Liver (tissue), 10 donors: ENCODE measurements at places on chromosomes 12 and 14. TPM values are rescaled to one million over a fixed set of nuclear protein-coding genes. Genes with fewer than 3 reads are reported as not detected.

Gene SLC6A13
- total RNA-seq: 0.23 TPM

Gene ACSM4
- not detected for total RNA-seq

Gene EP400
- 9.0 TPM for total RNA-seq

Gene GLIPR1L2
- total RNA-seq: 0.05 TPM

Gene KRT85
- total RNA-seq: not detected

Gene LRRC10
- total RNA-seq: not detected

Gene ERBB3
- total RNA-seq: 69.0 TPM

Gene NFYB
- 14.6 TPM for total RNA-seq
